HepG2 (cell line): ENCODE measurements at places on chromosomes 4 and X.

GRCh38 chrX:69163936-69164741, 1.1 kb downstream of the PJA1 start:
- no peak for DNase-seq

DNA sequence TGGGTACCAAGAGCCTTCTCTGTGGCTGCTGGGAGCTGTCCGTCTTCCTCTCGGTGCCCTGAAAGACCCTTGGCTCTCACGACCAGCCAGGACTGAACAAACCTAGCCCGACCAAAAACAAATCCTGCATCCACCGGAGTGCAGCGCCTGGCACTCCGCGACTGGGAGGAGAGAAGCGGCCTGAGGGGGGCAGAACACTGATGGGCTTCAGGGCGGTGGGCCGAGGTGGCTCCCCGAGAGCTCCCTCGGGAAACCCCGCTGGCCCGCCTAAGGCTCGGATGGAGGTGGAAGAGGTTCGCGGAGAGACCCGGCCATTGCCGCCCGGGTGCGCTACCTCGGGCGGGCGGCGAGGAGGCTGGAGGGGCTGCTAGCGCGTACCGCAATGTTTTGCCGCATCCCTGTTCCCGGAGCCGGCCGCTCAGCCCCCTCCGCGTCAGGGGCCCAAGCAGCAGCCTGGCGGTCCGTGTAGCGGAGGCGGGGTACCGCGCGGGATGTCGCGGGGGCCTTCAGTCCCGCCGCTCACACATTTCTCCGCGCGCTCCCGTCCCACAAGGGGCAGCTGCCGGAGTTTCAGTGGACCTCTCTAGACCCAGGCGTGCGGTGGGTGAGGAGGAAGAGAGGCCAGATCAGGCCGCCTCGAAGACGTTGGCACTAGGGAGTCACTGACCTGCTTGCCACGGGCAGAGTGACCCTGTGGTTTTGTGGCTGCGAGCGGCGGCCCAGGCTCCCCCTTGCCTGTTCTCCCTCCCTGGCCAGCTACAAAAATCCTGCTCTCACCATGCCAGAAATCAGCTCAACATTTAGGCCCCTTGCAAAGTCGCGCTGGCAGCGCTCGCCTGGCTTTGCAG, 2.2 kb downstream of the SLITRK4 start:
- DNase-seq: no peak

- DNase-seq: no peak
These were observed 204.8 kb downstream of the CFAP299 start for GRCh38 chr4:80540349-80540748.

DNA sequence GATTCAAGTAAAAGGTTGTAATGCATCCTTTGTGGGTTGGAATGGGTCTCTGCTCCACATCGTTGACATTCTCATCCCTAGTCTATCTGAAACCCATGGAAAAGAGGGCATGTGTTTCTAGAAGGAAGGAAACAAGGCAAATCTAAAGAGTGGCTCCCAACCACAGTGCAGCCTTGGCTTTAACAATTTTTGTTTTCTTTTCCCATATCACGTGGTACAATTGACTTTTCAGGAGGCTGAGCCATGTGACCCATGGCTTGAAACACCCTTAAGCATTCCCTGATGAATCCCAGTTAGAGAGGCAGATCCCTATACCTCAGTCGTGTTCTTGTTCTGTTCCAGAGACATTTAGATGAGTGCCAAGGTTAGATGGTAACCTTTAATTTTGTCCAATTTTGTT, 12.8 kb downstream of the DCUN1D4 start:
- no peak for DNase-seq

DNA sequence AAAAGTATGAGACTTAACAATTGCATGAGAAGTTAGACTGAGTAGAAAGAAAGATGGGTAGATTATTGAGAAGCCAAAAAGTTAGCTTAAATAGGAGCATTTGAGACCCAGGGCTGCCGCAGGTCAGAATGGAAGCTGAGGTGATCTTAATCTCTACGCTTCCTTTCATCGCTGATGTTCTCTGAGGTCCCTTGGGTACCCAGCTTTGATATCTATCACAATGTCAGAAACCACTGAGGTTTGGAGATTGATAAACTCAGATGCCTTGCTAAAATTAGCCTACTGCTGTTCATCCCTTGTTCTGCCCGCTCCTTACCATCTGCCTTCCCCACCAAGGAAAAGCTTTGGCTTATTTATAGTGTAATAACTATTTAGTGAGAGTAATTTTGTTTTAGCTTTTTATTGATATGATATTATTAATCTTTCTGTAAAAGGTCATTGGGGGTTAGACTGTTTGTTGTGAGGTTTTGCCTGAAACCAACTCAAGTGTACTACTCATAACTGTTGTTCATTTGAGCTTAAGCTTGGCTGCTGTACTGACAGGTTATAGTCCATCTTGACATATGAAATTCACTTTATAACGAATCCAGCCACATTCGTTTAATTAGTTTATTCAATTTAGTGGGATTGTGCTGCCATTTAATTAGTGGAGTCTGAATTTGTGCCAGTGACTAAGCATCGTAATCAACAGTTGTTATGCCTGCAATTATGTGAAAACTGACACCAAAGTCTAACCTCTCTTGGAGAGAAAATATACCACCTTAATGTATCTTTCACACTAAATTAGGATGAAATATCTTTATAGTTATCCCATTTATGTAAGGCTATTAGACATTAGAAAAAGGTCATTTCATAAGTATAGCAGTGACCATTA, 15.1 kb downstream of the MCUB start:
- no peak for DNase-seq

DNA sequence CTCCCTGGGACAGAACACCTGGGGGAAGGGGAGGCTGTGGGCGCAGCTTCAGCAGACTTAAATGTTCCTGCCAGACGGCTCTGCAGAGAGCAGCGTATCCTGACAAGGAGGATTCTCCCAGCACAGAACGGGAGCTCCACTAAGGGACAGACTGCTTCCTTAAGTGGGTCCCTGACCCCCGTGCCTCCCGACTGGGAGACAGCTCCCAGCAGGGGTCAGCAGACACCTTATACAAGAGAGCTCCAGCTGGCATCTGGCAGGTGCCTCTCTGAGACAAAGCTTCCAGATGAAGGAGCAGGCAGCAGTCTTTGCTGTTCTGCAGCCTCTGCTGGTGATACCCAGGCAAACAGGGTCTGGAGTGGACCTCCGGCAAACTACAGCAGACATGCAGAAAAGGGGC, 44.5 kb upstream of the FAAH2 start:
- no peak for DNase-seq

DNA sequence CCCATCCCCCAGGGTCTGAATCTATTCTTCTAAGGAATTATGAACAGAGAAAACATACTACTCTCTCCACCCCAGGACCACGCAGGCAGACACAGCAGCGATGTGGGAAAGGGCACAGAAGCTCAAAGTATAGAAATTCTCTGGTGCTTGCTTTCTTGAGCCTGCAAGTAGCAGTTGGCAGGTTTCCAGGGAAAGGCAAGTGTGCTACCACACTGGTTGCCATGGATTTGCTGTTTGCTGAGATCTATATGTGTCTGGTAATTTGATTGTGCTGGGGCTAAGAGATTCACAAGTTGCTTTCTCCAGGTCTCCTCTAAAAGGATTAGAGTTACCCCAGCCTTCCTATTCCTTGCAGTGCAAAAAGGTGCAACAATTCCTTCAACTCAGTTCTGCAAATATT, 83.1 kb downstream of the GUCY2F start:
- no peak for DNase-seq

DNA sequence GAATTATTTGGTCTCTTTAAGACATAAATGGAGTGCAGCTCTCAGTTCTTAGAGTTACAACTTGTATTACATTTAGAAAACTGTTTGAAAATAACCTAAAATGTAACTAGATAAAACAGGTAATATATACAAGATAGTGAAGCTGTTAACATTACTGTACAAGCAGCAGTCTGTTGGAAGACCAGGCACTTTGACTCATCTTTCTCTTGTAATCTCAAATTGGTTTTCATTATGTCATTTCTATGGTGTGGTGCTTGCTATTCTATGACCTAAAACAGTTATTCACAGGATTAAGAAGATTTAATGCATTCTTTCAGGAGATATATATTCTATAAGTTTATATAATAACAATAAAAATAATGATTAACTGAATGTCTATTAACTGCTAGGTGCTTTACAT, 282.5 kb upstream of the PITX2 start:
- no peak for DNase-seq
